Activated B cell treated with CpG ODN at 0.5 μM for 24 hours (primary cell): ENCODE measurements at places on chromosomes 6 and 20.

DNA sequence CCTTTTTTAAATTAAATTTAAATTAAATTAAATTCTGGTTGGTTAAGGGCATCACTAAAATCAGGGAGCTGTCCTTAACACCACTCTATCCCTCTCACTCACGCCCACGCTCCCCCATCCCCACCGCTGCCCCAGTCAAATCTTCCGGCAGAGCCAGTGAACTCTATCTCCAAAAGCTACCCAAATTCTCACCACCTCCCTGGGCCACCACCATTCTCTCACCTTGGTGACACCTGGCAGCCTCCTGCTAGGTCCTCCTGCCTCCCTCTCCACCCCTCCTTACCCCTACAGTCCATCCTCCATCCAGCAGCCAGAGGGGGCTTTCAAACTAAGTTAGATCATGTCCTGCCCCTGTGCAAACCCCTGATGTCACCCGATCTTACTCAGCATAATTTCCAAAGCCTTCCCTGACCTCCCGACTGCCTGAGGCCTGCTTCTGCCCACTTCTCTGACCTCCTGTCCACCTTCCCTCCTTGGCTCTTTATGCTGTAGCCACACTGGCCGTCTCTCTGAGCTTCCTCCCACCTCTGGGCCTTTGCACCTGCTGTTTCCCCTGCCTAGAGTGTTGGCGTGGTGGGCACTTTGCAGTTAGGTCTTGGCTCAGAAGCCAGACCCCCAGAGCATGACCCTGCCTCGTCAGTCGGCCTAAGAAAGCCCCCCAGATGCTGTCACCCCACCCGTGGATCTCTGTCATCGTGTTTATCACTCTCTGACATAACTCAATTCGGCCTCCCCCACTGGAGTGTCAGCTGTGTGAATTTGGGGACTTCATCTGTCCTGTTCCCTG lies 24.7 kb downstream of the PTGIS start:
- DNase-seq = no peak

DNA sequence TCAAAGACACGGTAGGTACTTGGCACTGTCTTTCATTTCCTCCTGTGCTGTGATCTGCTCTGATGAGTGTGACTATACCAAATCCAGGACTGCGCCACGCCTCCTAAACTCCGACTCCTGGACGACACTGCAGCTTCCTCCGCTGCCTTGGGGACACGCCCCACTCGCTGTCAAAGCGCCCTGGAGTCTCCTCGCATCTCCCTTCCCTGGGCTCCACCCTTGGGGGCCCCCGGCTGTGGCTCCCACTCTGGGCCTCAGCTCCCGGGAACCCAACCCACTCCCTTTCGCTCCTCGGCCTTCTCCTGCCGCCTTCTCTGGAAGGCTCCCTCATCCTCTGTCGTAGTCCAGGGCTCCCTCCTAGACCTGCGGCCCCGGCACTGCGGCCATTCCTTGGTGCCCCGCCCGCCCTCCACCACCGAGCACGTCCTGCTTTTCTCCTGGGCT lies 61.2 kb downstream of the RSPH3 start:
- DNase-seq = no peak

DNA sequence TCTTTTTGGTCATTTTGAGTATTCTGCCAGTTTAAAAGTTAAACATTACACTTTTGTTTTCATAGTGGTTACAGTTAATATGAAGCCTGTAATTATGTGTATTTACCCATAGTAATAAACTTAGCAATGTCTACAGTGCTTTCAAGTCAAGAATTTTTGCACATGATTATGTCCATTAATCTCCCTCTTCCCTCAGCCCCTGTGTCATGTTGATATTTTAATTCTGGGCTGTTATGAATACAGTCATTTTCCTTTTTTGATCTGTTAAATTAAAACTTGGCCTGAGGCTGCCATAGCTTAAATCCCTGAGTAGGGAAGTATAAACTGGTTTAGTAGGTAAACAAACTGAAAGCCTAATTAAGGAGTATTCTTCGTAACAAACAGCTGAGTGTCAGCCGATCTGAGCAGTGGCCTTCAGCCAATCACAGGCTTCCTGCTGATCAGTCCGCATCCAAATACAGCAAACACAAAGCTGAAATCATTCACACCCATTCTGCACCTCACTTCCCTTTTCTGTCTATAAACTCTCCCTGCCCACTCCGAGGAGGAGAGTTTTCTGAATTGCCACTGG lies 9.5 kb upstream of the SFT2D1 start:
- DNase-seq = no peak

DNA sequence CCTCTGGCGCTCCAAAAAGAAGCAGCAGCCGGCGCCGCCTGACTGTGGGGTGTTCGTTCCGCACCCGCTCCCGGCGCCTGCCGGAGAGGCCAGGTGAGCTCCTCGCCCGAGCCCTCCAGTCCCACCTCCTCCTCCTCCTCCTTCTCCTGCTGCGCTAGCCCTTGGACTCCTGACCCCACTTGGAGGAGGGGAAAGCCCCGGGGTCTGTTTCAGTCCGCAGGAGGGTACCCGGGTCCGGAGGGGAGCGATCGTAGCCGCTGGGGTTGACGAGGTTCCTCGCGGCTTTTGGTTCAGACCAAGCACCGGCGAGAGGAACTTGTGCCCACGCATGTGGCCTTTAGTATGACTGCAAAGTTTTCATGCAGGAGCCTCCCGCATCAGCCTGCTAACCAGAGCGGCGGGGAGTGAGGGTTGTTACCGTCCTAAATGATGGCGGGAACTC lies 493 bp downstream of the CRYBG1 start:
- peak; percentile 44 for DNase-seq

DNA sequence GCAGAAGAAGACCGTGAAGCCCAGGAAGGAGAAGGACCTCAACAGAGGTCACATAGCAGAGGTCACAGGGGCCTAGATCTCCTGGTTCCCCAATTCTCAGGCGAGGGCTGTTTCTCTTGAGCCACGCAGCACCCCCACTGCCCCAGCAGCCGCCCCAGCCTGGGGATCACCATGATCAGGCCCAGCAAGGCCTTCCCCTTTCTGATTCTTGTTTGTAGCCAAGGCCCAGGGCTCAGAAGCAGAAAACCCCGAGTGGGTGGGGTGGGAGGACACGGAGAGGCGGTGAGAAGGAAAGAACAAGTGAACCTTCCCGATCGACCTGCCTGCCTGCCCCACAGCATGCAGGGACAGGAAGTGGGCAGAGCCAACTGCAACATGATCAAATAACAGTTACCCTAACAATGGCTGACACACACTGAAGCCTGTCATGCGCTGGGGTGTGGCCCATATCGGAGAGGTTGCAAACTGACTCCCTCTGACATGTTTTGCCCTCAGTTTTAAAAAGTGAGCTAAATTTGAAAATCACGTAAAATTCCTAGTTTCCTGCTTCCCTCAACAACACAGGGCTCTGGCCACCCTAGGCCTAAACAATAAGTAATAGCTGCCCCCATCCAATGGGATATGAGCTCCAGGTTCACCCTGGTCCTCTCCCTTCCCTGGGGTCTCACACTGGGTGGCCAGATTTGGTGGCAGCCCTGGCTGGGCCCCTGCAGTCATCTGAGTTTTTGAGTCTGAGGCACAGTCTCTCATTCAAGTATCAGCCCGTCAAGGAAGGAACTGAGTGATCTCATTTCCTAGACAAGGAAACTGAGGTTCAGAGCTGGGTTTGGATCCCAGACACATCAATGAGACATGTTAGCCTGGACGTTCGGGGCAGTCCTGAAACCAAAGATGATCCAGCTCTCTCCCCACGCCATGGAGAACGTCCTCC lies 6.5 kb downstream of the PEDS1 start:
- peak; percentile 61 for DNase-seq

- DNase-seq = no peak
Measured at GRCh38 chr6:75759207-75759606, 10.2 kb downstream of the MYO6 start.

- no peak for DNase-seq
Measured at GRCh38 chr6:149711711-149712110, 6.2 kb downstream of the LATS1 start.

DNA sequence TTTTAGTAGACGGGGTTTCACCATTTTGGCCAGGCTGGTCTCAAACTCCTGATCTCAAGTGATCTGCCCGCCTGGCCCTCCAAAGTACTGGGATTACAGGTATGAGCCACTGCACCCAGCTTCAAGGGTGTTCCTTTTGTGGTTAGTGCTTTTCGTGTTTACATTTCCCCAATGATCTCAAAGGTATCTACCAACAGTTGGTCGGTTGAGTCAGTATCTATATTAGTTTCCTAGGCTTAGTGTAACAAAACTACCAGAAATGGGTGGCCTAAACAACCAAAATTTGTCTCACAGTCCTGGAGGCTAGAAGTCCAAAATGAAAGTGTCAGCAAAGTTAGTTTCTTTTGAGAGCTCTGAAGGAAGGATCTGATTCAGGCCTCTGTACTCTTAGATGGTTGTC lies 30.1 kb downstream of the CASP8AP2 start:
- no peak for DNase-seq

- DNase-seq = no peak
Measured at GRCh38 chr6:7730784-7731227, 4.9 kb downstream of the BMP6 start.
